Caudate nucleus (tissue), 63 donors: ENCODE measurements at places on chromosomes 13 and 19.

DNA sequence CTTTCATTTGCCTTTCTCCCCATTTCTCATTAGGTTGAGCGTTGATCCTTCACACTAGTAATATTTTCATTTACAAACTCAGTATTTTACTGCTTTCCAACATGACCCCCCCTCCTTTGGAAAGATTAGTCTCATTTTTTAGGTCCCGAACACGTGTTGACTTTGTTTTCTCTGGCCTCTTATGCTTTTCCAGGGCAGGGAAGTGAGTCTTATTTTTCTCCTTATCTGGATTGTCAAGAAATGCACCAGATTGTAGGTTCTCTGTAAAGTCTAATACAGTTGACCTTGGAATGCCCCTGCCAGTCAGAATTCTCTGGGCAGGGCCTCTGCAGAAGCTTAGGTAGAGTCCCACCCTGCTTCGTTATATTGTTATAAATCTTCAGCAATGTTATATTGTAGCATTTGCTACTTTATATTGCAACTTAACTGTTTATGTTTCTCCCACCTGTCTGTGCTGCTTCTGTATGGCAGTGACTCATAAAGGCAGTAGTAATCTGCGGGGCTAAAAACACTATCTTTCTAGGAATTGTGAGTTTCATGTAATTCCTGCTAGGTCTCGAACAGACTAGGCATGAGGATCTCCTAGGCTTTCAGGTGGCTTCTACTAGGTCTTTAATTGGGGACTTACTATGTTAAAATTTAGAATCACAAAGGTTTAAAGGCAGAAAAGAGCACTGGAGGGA is 2.0 kb downstream of the TDRD3 start:
- DNase-seq, result no peak

- DNase-seq, result no peak
Measured at GRCh38 chr13:60213236-60213744, 49.6 kb upstream of the DIAPH3 start.

DNA sequence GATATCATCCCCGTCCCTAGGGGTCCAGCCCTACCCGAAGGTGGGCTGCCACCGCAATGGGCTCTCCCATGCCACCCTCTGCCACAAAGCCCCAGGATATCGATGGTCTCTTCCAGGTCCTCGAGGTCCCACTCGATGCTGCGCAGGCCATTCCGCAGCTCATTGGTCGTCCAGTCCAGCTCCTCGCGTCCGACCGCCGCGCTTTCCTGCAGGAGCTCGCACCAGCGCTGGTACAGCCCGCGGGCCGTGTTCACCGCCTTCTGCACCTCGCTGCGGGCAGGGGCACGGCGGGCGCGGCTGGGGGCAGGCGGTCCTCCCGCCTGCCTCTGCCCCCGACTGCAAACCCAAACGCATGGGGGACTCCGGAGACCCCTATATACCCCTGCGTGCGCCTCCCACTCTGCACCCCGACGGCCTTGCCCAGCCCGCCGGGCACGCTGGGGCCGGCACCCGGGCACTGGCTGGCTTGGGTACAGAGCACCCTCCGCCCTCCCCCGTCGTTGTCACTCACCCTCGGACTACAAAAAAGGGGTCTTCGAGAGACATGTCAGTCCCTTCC is 468 bp downstream of the STX10 start:
- DNase-seq, result no peak

GRCh38 chr19:17602872-17603510 is 47.5 kb downstream of the COLGALT1 start:
- no peak for DNase-seq
